Dermis lymphatic vessel endothelial cell (primary cell): ENCODE measurements at places on chromosomes 1 and 21. TPM values are rescaled to one million over a fixed set of nuclear protein-coding genes. Genes with fewer than 3 reads are reported as not detected.

The CHRM3 gene
- under 0.01 and 0.09 TPM in 2 replicates for total RNA-seq

The COL16A1 gene
- total RNA-seq = 0.26 and 0.87 TPM in 2 replicates

The PLEKHA6 gene
- total RNA-seq = under 0.01 and 0.43 TPM in 2 replicates

The TMEM125 gene
- total RNA-seq = not detected in 2 replicates

The FMOD gene
- 4.5 and 13.9 TPM in 2 replicates for total RNA-seq

The F13B gene
- total RNA-seq = not detected in 2 replicates

The ZYG11A gene
- total RNA-seq = under 0.01 and 0.33 TPM in 2 replicates

The OR2L8 gene
- total RNA-seq = not detected in 2 replicates

The TTC24 gene
- not detected in 2 replicates for total RNA-seq

The CORT gene
- total RNA-seq = 0.17 TPM in 1 of 2 replicates, not detected in the other

The MYBPHL gene
- not detected in 2 replicates for total RNA-seq

The NPR1 gene
- 20.4 and 32.7 TPM in 2 replicates for total RNA-seq

The AGMAT gene
- total RNA-seq = 0.11 and 0.17 TPM in 2 replicates

The SPRR5 gene
- total RNA-seq = not detected in 2 replicates

The ALX3 gene
- not detected in 2 replicates for total RNA-seq

The PTPN7 gene
- not detected in 2 replicates for total RNA-seq

The LRRC3 gene
- total RNA-seq = 0.86 and 0.98 TPM in 2 replicates
